ENCODE measurements at places on chromosomes 7 and 10. TPM values are rescaled to one million over a fixed set of nuclear protein-coding genes. Genes with fewer than 3 reads are reported as not detected.

Gene SLC12A9
- 22.8 TPM for total RNA-seq

Gene MSMB
- not detected for total RNA-seq

Gene CAMK1D
- 17.8 TPM for total RNA-seq

Gene FEZF1
- not detected for total RNA-seq

Gene GIMAP2
- total RNA-seq = 8.3 TPM

Gene UNCX
- total RNA-seq = not detected

Gene MBL2
- total RNA-seq = not detected

Gene OPTN
- total RNA-seq = 99.2 TPM

Gene PLCE1
- 2.5 TPM for total RNA-seq

Gene IRF5
- 10.3 TPM for total RNA-seq

Gene PCGF5
- 60.6 TPM for total RNA-seq

Gene NPY4R
- not detected for total RNA-seq

Gene JCAD
- total RNA-seq = 113 TPM

Gene LIPM
- not detected for total RNA-seq

Gene PLXDC2
- total RNA-seq = 79.3 TPM

Gene TRIM74
- 0.33 TPM for total RNA-seq

Gene INMT
- 150 TPM for total RNA-seq

Gene OR2F1
- total RNA-seq = not detected

Gene NUPR2
- total RNA-seq = not detected

Gene IFIT1
- total RNA-seq = 13.8 TPM

Gene TAS2R60
- 0.42 TPM for total RNA-seq

Gene IQUB
- total RNA-seq = 0.97 TPM

Gene NEUROG3
- total RNA-seq = not detected

Gene CYP2C8
- total RNA-seq = 0.32 TPM

Gene ANXA8
- total RNA-seq = not detected

Gene LRIT1
- not detected for total RNA-seq

Gene IDI2
- total RNA-seq = not detected

Gene AKR1C3
- total RNA-seq = 21.0 TPM

Gene STOX1
- total RNA-seq = 0.24 TPM

Gene STK31
- total RNA-seq = 0.62 TPM

Gene SLC16A9
- 6.1 TPM for total RNA-seq

Gene PNLIPRP1
- total RNA-seq = 1.1 TPM

Gene HYAL4
- total RNA-seq = not detected

Gene CEP55
- 1.1 TPM for total RNA-seq

Gene MTURN
- total RNA-seq = 76.1 TPM

Gene CACNA2D1
- 34.3 TPM for total RNA-seq

Gene ZC3HAV1L
- 9.2 TPM for total RNA-seq

Gene TMUB1
- 27.4 TPM for total RNA-seq

Gene GHRHR
- not detected for total RNA-seq

Gene LOXL4
- total RNA-seq = 10.9 TPM

Gene UCN3
- not detected for total RNA-seq

Gene PDZD7
- total RNA-seq = 0.48 TPM

Gene RARRES2
- 123 TPM for total RNA-seq

Gene CFAP70
- total RNA-seq = 1.6 TPM

Gene AMZ1
- total RNA-seq = 0.32 TPM

Gene CYP2W1
- total RNA-seq = not detected

Gene MOGAT3
- total RNA-seq = not detected

Gene CDC14C
- total RNA-seq = not detected

Gene FAM185A
- total RNA-seq = 8.0 TPM

Gene MRC1
- 71.1 TPM for total RNA-seq

Gene GPR85
- 1.2 TPM for total RNA-seq

Gene RASSF4
- total RNA-seq = 37.9 TPM

Gene ITPRID1
- total RNA-seq = not detected

Gene LHFPL3
- not detected for total RNA-seq

Gene ITGB8
- total RNA-seq = 12.8 TPM

Gene SPDYE8
- not detected for total RNA-seq

Gene TMEM184A
- not detected for total RNA-seq

All from posterior vena cava (tissue), 2 donors.